ENCODE measurements at places on chromosomes 11 and 22.
A peak's percentile ranks its signal among the peaks of the same experiment; 100 is the strongest.

- DNase-seq: no peak
Observed at GRCh38 chr11:112223121-112223520, 3.1 kb upstream of the PTS start.

GRCh38 chr22:43890901-43891331 is 897 bp downstream of the PNPLA5 start:
- DNase-seq: no peak

- no peak for DNase-seq
Observed at GRCh38 chr11:19201737-19202605, at the start of gene CSRP3. CSRP3 (minus strand) TSS chr11:19201983; CDS start chr11:19192448, 9,535 bp downstream.

GRCh38 chr22:49535126-49535525 is 292.5 kb downstream of the BRD1 start:
- DNase-seq: no peak

DNA sequence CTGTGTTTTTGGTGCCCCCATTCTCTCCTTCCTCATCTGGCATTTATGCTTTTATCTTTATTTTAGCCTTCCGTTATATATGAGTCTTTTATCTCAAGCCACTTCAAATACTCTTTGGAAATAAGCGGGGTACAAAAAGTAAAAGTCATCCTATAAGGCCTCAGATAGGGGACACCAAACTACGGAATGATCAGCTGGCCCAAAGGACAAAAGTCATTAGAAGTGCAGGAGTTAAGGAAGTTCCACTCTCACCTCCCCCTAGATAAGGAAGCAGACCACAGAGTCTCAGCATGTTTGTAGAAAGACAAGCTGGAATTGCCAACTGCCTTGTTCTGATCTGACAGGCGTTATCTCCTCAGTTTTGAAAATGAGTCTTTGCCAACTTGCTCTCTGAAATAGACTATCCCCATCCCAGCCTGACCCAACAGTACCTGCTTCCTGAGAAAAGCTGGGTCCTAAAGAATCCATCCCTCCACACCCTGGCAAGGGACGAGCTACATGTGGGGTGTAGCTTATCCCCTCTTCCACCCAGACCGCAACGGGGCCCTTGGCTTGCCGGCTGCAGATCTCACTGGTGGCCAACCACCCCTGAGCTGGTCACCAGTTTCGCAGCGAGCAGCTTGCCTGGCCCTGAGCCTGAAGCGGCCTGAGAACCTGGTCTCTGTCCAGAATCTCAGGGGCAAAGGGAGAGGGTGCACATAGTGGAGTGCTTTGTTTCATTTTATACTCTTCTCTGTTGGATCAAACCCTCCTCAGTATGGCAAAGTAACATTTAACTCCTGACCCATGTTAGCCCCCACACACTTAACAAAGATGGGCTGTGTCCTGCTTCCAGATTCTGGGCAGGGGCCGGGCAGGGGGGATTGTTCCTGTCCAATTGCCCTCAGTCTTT is 13.8 kb downstream of the FADS2 start:
- DNase-seq: peak; percentile 93

- no peak for DNase-seq
Observed at GRCh38 chr22:19057999-19058491, 64.2 kb downstream of the DGCR2 start.

DNA sequence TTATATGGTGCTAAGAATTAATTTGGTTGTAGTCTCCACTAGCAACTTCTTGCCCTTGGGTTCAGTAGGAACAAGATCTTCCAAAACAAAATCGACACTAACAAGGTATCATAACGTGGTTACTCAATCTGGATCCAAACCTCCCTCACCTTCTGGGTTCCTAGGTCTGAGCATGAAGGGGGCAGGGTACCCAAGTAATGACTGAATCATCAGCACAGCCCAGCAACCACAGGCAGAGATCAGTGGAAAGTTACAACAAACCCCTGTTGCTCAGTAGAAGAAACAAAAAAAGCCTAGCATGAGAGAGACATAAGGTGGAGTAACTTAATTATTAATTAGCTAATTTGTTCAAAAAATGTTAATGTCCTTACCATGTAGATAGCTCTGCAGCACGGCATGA is 221.4 kb downstream of the BLID start:
- DNase-seq: no peak

DNA sequence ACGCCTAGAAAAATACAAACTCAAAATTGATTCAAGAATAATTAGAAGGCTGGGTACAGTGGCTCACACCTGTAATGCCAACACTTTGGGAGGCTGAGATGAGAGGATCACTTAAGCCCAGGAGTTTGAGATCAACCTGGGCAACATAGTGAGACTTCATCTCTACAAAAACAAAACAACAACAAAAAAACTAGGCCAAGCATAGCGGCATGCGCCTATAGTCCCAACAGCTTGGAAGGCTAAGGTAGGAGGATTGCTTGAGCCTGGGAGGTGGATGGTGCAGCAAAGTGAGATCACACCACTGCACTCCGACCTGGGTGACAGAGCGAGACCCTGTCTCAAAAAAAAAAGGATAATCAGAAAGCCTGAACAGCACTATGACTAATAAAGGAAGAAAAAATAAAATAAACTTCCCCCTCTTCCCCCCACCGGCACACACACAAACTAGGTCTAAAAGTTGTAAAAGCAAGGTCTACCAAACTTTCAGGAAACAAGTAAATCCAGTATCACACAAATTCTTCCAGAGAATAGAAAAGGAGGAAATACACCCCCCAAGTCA is 35.8 kb downstream of the RRAS2 start:
- DNase-seq: no peak

GRCh38 chr11:87859636-87860035 is 315.6 kb downstream of the RAB38 start:
- DNase-seq: no peak

DNA sequence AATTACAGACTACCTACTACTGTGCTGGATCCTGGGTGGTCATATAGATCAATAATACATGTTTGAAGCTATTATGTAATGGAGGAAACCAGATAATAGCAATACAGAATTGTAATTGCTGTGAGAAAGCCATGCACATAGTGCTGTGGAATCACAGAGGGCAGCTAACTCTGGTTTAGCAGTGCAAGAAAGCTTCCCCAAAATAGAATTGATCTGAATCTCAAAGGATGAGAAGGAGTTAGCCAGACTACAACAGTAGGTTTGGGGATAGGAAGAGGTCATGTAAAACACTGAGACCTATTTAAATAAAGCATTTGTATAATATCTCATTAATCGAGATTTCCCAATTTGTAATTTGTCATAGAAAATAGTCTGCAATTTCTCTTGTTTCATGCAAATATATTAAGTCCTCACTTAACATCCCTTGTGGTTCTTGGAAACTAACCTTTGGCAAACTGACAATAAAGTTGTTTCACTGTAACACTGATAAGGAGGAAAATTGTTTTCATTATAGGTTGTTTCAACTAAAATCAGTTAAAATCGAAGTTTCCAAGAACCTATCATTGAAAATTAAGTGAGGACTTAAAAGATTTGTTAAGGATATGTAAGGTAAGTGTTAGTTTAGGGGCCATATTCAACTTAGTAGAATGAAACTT is 7.6 kb downstream of the C11orf58 start:
- peak; percentile 70 for DNase-seq

DNA sequence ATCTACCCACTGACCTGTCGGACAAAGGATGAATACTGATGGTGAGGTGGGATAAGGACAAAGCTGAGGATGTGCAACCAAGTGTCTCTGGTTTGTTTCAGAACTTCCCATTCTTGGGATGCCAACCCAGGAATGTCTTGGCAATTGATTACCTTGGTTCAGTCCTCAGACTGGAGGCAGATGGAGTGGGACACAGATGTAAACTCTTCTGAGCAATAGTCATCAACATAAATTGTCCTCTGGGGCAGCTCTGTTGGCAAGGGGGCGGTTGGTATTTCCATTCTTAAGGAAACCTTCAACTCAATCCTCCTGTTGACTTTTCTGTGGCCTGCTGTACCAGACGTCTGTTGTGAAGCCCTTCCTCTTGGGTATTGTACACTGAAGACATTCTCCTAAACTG is 6.8 kb downstream of the ABTB2 start:
- DNase-seq: no peak

GRCh38 chr11:123481640-123482039 is 51.6 kb downstream of the GRAMD1B start:
- no peak for DNase-seq

GRCh38 chr11:36254713-36255112 is 34.5 kb downstream of the COMMD9 start:
- DNase-seq: no peak

GRCh38 chr11:44596525-44597276 is 31.2 kb downstream of the CD82 start:
- no peak for DNase-seq

DNA sequence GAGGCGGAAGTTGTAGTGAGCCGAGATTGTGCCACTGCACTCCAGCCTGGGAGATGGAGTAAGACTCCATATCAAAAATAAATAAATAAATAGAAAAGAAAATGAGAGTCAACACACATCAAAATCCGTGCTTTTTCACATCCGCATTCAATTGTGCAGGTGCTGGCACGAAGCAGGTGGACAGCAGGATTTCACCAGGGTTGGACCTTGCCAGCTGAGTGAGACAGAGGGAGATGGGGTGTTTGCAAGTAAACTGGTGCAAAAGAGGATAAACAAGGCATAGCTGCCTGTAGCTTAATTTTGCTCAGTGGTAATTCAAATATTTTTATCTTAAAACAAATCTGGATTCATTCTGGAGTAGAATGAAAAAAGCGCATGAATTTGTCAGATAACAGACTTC is 23.3 kb upstream of the DNAL4 start:
- no peak for DNase-seq

DNA sequence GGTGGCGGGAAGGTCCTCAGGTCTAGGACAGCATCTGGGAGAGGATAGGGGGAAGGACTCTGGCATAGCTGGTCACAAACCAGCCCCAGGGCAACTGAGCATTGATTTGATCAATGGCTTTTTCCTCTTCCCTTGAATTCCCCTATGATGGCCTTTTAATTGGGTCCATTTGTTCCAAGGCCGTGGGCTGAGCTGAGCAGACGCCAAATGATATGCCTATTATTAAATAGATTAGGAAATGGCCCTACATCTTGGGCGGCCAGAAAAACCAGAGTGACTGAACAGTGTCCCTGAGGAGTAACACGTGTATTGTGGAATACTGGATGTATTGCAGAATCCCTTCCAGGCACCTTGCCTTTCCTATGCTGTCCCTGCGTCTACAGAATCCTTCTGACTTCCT is 26.7 kb upstream of the P2RY6 start:
- DNase-seq: no peak

- no peak for DNase-seq
Observed at GRCh38 chr11:78160557-78160956, 21.1 kb upstream of the ALG8 start.

DNA sequence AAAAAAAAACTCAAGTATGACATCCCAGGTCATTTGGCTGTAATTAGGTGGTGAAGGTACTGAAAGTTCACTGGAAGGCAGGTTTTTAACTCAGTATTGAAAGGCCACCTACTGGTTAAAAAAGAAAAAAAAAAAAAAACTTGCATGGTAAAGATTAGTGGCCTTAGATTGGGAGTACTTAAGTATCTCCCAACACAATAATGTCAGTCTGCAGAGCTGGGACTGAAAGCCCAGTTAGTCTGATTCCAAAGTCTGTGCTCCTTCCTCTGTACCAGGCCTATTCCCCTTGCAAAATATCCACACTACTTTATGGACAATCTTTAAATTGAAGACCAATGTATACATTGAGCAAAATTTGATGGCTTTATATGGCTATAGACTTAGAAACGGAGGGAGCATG is 85.5 kb downstream of the NOX4 start:
- DNase-seq: no peak

Data from hematopoietic multipotent progenitor cell treated with erythropoietin and hydrocortisone succinate and interleukin-3 and kit ligand, for 8 days (in vitro differentiated cells).